Glutamatergic neuron (in vitro differentiated cells): ENCODE measurements at places on chromosomes 3 and 15. TPM values are rescaled to one million over a fixed set of nuclear protein-coding genes. Genes with fewer than 3 reads are reported as not detected.

The MESP1 gene
- 1.1 TPM for total RNA-seq

The C3orf85 gene
- not detected for total RNA-seq

The SLC28A2 gene
- not detected for total RNA-seq

The TEX55 gene
- not detected for total RNA-seq

The PLSCR5 gene
- total RNA-seq: not detected
